ENCODE measurements at places on chromosomes 12 and 14. TPM values are rescaled to one million over a fixed set of nuclear protein-coding genes. Genes with fewer than 3 reads are reported as not detected.

DNA sequence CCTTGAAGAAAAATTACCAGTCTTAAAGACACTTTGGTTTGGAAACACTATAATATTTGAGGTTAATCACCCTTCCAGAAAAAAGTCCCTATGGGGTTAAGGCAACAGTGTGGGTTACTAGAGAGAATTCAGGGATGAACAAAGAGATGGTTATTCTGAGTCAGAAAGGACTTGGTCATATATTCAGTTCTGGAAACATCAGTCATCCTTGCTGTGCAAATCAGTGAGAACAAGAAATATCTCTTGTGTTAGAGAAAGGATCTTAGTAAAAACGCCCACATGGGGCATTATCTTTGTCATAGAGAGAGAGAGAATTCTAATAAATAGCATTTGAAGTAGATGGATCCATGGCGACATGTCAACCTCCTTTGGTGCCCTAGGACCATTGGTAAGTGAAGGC is 59.4 kb upstream of the E2F7 start:
- DNase-seq: peak; percentile 89

DNA sequence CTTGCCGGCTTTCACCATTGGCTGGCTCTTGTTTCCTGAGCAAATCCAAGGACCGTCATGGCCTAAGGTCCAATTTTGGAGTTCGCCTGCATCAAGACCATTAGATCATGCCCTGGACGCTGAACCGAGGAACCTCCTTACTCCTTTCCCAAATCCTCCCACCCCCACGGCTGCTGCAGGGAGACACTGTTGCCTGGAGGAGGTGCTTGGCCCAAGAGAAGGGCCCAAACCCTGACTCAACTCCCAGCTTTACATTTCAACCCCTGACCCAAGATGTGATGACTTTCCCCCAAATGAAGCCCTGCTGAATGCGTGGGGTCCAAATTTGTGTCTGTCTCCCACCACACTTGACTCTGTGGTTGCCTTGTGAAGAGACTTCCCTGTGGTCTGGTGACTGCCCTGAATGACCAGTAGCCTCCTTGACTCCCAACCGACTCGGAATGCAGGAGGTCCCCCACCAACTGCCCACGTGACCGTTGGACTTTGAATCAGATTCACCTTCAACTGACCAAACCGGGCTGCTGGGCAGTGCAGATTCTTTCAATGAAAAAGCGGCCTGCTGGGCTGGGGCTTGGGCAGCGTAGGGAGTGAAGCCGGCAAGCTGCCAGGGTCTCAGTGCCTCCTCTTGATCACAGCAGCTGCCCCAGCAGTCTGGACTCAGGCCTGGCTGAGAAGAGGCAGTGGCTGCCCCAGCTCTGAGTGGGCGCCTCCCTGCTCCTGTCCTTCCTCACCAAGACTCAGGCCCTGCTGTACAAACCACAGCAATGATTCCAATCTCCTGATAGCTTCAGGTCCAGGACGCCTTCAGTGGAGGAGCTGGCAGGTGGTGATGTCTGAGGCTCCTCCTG is 46.7 kb upstream of the OASL start:
- no peak for DNase-seq

GRCh38 chr12:90102957-90103652 is 394.5 kb upstream of the ATP2B1 start:
- peak; percentile 45 for DNase-seq

DNA sequence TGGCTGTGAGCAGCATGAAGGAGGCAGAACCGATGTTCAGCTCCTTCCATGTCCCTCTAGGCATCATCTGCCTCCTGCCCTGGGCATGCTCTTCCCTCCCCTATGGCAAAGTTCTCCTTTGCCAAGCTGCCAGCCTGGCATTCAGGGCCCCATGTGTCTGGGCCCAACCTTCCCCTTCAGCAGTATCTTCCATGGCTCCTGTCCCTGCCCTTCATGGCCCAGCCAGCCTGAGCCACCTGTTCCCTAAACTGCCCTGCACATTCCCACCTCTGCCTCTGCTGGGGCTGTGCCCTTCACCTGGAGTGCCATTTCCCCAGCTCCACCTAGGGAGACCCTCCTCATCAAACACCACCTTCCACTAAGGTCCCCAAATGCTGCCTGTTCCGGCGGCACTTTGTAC is 74.0 kb upstream of the TCL1A start:
- no peak for DNase-seq

GRCh38 chr12:124632519-124632984 is 65.1 kb upstream of the NCOR2 start:
- DNase-seq: no peak

GRCh38 chr12:94844452-94844851 is 159.0 kb downstream of the NDUFA12 start:
- no peak for DNase-seq

- no peak for DNase-seq
Measured at GRCh38 chr12:96223411-96224218, 29.4 kb downstream of the ELK3 start.

DNA sequence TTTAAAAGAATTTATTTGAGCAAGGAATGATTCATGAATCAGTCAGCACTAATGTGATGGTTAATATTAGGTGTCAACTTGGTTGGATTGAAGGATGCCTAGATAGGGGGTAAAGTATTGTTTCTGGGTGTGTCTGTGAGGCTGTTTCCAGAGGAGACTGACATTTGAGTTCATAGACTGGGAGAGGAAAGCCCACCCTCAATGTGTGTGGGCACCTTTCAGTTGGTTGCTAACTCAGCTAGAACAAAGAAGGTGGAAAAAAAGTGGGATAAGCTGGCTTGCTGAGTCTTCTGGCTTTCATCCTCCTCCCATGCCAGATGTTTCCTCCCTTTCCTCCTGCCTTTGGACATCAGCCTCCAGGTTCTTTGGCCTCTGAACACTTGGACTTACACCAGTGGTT is 47.2 kb downstream of the TESPA1 start:
- no peak for DNase-seq

GRCh38 chr12:115661112-115661511 is 616.4 kb downstream of the MED13L start:
- DNase-seq: no peak

DNA sequence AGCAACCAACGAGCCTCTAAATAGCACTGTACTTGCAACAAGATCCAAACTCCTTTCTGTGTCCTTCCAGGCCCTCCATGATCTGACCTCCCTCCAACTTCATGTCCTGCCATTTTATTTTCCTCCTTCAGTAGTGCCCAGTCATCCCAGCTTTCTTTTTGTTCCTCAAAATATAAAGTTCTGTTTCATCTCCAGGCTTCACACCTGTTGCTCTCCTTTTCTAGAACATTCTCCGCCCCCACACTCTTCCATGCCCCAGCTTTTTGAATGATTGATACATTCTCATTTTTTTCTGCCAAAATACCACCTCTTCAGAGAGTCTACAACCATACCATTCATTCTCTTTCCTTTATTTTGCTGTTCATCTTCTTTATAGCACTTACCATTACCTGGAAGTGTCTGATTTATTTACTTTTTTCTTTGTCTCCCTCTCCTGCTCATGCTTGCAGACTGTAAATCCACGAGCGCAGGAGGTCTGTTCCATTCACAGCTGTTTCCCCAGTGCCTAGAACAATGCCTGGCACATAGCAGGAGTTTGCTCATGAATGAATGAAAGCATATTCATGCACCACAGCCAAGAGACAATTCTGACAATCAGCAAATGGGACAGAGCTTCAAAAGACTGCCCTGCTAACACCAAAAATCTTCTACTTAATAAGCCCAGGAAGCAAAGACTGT is 296.4 kb downstream of the RPAP3 start:
- no peak for DNase-seq

DNA sequence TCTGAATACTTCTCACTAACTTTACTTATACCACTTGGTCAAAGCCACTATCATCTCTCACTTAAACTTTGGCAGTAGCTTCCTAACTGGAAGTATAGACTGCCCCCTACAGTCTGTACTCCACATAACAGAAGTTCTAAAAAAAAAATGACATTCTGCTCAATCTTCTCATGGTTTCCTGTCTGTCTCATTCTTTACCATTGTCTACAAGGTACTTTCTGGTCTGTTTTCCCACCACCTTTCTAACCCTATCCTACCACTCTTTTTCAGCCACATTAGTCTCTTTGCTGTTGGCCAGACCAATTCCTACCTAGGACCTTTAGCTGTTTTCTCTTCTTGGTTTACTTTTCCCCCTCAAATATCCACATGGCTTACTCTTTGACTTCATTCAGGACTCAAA is 14.7 kb downstream of the CPSF6 start:
- peak; percentile 51 for DNase-seq

DNA sequence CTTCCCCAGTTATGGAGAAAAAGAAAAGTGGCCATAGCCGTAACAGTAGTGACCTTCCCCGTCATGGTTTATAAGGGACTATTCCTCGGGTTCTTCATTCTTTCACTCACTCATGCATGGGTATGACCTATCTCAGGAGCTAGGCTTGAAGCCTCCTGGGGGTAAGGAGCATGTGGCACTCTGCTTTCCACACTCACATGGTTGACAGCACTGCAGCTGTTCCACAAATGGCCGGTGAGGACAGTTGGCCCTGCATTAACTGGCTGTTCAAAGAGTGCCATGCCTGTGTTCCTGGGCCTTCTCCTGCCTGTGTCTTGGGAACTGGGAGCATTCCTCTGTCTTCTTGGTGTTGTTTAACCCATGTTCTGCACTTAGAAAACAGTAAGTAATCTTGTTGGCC is 66.2 kb upstream of the PNMA1 start:
- DNase-seq: no peak

DNA sequence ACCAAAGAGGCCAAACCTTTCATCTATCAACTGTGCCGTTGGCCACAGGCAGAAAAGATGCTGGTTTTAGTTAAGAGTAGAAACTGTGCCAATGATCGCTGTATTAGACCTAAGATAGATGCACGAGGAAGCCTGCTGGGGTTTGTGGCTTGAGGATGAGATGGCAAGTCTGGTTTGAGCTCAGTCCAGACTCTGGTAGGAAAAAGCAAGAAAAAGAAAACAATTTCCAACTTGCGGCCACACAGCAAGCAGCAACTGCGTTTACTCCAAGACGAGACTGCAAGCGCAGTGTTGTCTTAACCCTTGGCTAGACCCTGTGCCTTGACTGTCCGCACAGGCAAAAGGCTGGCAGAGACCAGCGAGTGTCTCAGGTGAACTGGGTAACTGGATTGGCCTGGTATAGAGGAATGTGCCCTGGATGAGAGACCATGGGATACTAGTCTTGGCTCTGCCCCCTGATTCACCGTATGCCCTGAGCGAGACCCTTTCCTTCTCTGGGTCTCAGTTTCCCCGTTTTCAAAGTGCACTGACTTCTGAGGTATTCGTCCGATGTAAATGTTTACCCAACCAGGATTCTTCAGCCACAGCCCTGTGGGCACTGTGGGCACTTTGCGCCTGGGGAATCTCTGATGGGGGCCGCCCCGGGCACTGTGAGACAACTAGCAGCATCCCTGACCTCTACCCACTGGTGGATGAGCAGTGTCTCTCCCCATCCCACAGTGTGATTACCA is 113.4 kb downstream of the DICER1 start:
- no peak for DNase-seq

DNA sequence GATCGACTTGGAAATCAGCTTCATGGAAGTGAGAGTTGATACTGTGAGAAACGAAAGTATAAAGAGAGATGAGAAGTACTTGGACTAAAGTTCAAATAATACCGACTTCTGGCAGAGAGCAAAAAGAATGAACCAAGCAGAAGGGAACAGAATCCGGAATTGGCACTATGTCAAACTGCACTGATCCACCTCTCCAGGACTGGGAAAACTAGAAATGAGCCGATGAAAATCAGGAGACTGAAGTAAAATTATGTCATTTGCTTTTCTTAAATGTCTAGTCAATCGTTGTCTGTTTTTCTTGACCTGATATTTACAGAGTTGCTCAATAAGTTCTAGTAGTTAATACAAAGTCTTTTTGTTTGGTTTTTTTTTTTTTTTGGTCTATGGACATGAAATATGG is 163.0 kb upstream of the FOXG1 start:
- peak; percentile 52 for DNase-seq

DNA sequence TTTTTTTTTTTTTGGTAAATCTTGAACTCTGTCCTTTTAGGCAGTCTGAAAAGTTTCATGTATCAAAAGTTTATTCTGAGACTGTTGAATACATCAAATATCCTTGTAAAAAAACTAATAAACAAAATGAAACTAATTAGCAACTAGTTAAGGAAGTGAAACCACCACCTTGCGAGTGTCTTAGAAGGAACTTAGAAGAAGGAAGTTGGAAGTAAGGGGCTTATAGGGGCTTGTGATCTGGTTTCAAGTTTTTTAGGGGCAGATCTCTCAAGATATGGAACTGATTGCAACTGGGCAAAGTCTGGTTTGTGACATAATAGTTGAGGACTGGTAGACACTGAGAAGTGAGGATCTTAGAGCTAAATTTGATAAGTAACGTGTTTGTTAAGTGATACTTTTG is 748.8 kb downstream of the C12orf50 start:
- DNase-seq: no peak

GRCh38 chr12:49557917-49558215 is 10.1 kb downstream of the MCRS1 start:
- no peak for DNase-seq

GRCh38 chr12:117649796-117650195 is 288.4 kb upstream of the NOS1 start:
- no peak for DNase-seq

DNA sequence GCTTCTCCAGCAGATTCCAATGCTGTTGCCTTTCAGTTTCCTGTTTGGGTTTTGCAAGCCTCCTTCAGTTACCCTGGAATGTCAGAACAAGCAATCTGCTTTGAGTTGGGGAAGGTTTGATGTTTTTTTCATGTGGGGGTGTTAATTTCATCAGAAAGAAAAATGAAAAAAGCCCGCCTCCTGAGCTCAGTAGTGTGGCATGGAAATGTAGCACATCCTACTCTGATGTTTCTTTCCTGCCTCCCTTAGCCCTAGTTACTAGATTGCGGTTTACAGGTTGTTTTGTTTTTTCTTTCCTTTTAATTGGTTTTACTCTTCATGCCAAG is 22.6 kb downstream of the IFNG-AS1 start:
- DNase-seq: peak; percentile 15

GRCh38 chr12:131379738-131380137 is 331.2 kb upstream of the SFSWAP start:
- DNase-seq: no peak

GRCh38 chr12:68007033-68007432 is 17.8 kb downstream of the IFNG-AS1 start:
- peak; percentile 5 for DNase-seq

DNA sequence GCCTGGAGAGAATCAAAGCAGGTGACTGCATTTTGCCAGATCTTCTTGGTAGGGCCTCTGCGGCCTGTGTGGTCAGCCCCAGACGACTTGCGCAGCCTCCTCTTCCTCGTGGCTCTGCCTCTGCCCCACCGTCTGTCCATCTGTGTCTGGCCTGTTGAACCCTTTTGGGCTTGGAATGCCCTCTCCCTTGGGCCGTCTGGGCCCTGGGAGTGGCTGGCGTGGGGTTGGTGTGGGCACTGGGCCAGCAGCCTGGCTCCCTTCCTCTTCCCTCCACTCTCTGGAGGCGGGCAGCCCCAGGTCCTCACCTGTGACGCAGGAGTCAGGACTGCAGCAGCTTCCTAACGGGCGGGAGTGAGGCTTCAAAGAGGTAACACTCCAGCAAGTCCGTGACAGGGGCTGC is 9.7 kb upstream of the CCDC197 start:
- DNase-seq: no peak

SERPINA5 gene
- total RNA-seq: 0.06 TPM

SSPN gene
- 9.0 TPM for total RNA-seq

CRIP1 gene
- total RNA-seq: not detected

CDCA4 gene
- 63.1 TPM for total RNA-seq

LIMA1 gene
- total RNA-seq: 85.9 TPM

SLC10A1 gene
- total RNA-seq: not detected

SLC25A29 gene
- 23.4 TPM for total RNA-seq

FLRT2 gene
- 7.5 TPM for total RNA-seq

PLEK2 gene
- 0.64 TPM for total RNA-seq

SMCO2 gene
- not detected for total RNA-seq

ERP27 gene
- total RNA-seq: not detected

BMP4 gene
- total RNA-seq: 2.5 TPM

GLT8D2 gene
- total RNA-seq: 47.1 TPM

CRIP2 gene
- total RNA-seq: 159 TPM

Measured in LHCN-M2 (cell line).